ENCODE measurements at places on chromosomes 16 and 17.

DNA sequence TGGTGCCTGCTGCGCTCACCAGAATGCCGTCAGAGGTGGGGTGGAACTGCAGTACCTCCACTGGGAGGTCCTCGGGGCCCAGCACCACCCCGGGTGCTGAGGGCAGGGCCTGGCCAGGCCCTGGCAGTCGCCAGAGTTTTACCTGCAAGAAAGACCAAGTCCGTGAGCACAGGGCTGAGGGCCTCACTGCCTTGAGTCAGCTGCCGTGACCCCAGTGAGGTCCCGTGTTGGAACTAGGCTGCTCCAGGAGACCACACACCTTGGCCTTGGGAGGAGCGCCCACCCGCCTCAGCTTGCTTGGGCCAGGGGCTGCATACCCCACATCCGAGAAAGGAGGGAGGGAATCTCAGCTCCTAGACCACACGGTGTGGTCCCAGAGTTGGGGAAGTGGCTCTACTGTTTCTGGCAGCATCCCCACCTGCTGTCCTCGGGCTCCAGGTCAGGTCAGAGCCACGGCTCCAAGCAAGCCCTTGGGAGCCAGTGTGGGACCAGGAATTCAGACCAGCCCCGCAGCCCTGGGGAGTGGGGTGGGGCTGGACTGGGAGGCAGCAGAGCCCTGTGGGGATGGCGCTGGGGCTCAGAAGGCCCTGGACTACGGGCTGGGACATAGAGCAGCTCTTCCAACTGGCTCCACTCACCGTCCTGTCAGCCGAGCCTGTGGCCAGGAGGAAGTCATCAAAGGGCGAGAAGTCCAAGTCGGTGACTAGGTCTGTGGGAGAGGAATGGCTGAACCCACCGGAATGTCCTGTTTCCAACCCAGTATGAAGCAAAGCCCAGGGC is 8.7 kb downstream of the CORO7 start:
- no peak for DNase-seq

DNA sequence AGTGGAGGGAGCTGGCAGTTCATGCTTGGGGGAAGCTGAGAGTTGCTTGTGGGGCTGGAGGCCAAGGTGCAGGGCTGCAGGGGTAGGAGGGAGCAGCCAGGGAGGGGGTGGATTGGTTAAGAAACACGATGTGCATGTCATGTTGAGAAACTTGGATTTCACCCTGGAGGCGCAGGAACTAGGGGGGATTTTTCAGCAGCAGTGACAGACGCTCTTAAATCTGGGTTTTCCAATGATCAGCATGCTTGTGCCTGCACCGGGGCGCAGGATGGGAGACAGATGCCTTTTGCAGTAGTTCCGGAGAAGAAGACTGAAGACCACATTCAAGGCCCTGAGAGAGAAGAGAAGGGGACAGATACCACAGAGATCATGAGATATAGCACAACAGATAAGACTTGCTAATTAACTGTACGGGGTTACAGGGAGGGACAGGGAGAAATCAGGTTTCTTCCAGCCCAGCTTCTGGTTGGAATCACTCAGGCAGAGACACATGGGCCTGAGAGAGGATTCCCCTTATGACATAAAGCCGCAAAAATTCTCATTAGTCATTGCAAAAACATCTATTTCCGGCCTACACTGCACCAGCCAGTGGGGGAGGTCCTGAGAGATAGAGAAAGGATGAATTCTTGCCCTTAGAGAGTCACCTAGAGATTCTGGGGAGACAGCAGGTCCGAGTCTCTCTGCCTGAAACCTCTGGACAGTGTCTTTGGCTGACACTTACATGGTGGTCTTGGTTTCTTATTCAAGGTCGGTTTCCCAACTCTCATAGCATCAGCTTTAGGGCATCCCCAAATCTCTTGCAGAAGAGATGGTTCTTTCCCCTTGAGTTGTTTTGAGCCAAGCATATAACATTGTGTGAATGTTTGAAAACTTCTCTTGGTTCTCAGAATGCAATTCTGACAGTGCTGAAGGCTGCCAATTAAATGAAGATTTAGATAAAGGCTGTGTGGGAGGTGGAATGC is 27.1 kb downstream of the CDH13 start:
- DNase-seq = no peak

DNA sequence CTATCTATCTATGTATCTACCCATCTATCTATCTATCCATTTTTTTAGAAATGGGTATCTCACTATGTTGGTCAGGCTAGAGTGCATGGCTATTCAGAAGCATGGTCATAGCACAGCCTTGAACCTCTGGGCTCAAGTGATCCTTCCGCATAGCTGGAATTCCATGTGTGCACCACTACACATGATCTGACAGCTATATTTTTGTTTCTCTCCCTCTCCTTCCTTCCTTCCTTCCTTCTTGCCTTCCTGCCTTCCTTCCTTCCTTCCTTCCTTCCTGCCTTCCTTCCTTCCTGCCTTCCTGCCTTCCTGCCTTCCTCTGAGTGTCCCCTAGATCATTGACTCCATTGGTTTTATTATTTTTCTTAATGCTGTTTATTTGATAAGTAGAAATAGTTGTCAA is 108.1 kb downstream of the HS3ST4 start:
- DNase-seq = no peak

DNA sequence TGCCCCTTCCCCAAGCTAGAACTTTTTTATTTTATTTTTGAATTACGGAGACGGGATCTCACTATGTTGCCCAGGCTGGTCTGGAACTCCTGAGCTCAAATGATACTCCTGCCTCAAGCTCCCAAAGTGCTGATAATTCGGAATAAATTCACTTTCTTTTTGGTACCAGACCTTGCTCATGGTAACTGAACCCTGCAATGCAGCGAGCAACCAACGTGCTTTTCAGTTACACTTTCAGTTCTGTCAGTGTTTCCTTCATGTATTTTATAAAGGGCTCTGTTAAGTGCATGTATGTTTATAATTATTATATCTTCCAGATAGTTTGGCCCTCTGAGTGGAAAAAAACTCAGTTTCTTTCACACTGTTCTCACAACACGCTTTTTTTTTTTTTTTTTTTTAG is 13.9 kb downstream of the C16orf96 start:
- no peak for DNase-seq

DNA sequence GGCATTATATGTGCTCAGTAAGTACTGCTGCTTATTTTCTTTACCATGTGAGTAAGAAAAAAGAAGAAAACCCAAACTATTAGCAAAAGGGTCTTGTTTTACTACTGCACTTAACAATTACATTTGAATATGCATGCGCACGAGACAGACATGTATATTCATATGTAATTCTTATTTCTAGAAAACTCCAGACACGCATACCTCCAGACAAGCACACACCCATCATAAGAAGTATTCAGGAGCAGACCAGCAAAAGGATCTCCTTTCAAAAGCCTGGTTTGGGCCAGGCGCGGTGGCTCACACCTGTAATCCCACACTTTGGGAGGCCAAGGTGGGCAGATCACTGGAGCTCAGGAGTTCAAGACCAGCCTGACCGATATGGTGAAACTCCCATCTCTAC is 7.8 kb downstream of the LRRC59 start:
- DNase-seq = no peak

DNA sequence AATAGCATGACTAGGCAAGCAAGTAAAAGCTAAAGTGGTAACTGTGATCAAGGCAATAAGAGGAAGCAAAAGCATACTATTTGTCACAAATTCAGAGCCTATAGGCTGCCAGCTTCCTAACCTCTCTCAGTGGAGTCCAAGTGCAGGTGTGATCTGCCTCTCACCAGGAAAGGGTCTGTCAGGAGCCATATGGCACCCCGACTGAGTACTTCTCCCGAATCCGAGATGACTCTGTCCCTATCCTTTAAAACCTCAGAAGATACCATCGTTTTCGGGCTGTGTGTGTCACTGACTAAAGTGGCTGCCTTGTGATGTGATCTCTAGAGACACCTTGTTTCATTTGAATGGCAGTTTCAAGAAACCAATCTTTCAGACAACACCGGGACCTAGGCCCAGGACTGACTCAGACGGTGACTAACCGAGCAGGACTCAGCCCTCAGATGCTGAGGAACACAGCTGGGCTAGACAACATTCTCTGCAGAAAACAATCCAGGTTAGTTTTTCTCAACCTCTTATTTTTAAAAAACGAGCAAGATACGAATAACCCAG is 63.6 kb downstream of the SMG6 start:
- no peak for DNase-seq

- DNase-seq = no peak
These were observed 16.3 kb upstream of the MYO15B start for GRCh38 chr17:75571197-75571884.

GRCh38 chr17:1362065-1362848 is 37.8 kb downstream of the YWHAE start:
- no peak for DNase-seq

DNA sequence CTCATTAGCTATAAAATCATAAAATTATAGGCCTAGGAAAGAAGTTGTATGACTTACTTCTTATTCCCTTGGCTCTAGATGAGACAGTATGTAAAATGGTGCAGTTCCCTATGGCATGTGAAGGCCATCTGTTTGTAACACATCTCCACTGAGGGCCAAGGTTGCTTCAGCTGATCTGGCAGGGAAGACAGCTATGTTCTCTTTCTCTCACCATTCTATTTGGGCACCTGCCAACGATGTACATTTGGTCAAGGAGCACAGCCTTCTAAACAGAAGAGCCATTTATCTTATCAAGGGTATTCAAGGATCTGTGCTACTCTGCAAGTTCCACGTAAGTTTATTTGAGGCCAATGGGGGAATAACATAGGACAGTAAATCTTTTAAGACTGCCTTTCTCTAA is 129.8 kb upstream of the TOM1L1 start:
- no peak for DNase-seq

GRCh38 chr16:11312718-11313492 is 31.8 kb upstream of the PRM1 start:
- DNase-seq = no peak

DNA sequence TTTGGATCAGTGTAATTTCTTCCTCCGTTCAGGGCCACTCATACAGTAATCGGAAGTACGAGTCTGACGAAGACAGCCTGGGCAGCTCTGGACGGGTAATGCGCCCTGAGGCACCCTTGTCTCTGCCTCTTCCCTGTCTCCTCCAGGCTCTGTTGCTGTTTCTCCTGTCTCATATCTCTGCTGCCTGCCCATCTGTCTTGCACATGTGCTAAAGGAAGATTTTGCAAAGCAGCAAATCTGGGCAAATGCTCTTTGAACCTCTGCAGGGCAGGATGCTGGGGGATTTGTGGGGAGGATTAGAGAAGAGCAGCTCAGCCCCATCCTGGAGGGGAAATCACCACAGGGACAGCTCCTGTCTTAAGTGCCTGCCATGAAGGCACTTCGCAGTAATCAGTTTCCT is 32.4 kb upstream of the POLR3E start:
- no peak for DNase-seq

GRCh38 chr17:27495460-27495859 is 39.2 kb downstream of the KSR1 start:
- no peak for DNase-seq
